Fibroblast of lung (primary cell): ENCODE measurements at places on chromosomes 4 and X. TPM values are rescaled to one million over a fixed set of nuclear protein-coding genes. Genes with fewer than 3 reads are reported as not detected.
A peak's percentile ranks its signal among the peaks of the same experiment; 100 is the strongest.

GRCh38 chr4:150739591-150739990 is 157.6 kb downstream of the MAB21L2 start:
- H3K27ac ChIP-seq: no peak overlapping the region
- no peak overlapping the region for H3K4me3 ChIP-seq
- H3K27me3 ChIP-seq: no peaks in the 10 kb centered on the region
- H3K36me3 ChIP-seq: no peaks in the 10 kb centered on the region

- peaks cover 4% of the 10 kb centered on the region for H3K4me1 ChIP-seq
- H3K4me3 ChIP-seq: no peak overlapping the region
- no peaks in the 10 kb centered on the region for H3K36me3 ChIP-seq
- no peak overlapping the region for H3K27ac ChIP-seq
- DNase-seq: no peak
Measured at GRCh38 chr4:153465140-153465539, 1.0 kb upstream of the TMEM131L start.

- no peak overlapping the region for H3K4me3 ChIP-seq
- DNase-seq: no peak
- H3K27ac ChIP-seq: no peak overlapping the region
- no peaks in the 10 kb centered on the region for H3K36me3 ChIP-seq
- H3K27me3 ChIP-seq: no peaks in the 10 kb centered on the region
- no peaks in the 10 kb centered on the region for H3K4me1 ChIP-seq
Measured at GRCh38 chr4:89805297-89805696, 31.7 kb downstream of the SNCA start.

DNA sequence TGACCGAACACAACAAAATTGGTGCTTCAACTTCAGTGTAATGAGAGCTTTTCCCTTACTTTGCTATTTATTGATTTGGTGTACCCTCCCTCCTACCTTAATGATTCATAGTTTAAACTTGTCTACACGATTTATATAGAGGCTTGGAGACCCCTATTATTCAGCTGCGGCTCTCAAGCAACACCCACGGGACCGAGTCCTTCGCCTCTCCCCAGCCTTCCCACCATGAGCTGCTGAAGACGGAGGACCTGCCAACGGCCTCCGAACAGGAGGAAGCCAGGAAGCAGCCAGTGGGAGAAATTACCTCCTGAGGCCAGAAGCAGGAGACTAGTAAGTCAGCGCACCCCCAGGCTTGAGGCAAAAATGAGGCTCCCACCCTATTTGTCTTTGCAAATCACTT is 78.7 kb downstream of the DCTD start:
- H3K4me1 ChIP-seq: no peaks in the 10 kb centered on the region
- H3K27me3 ChIP-seq: no peaks in the 10 kb centered on the region
- no peak overlapping the region for H3K4me3 ChIP-seq
- H3K36me3 ChIP-seq: no peaks in the 10 kb centered on the region
- H3K27ac ChIP-seq: no peak overlapping the region

GRCh38 chr4:98921292-98921691 is 7.6 kb downstream of the EIF4E start:
- peaks cover 2% of the 10 kb centered on the region for H3K36me3 ChIP-seq
- no peaks in the 10 kb centered on the region for H3K27me3 ChIP-seq
- H3K27ac ChIP-seq: no peak overlapping the region
- DNase-seq: no peak
- no peak overlapping the region for H3K4me3 ChIP-seq
- H3K4me1 ChIP-seq: peaks cover 3% of the 10 kb centered on the region

DNA sequence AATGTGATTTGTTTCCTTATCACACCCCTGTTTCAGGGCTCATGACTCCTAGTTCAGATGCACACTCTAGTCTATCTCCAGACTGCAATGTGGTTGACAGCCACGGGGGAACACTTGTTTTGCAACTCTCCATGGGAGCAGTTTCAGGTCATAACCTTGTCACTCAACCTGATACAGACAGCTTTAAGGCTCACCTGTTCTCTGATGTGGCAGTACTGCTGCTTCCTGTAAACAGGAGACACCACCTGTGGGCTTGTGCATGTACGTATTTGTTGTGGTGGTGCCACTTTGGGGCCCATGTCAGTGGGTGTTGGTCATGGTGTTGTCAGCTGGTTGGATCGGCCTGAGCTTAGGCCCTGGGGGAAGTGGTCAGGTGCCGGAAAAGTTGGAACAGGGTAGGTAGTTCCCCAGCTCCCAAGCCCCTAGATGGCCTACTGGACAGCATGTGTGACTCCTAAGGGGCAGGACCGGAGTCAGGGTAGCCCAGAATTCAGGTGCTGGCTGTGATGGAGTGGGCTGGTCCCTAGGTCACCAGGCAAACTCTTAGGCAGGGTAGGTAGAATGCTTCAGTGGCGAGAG is 46.2 kb downstream of the FAM9B start:
- no peaks in the 10 kb centered on the region for H3K27me3 ChIP-seq
- no peak for DNase-seq
- no peak overlapping the region for H3K27ac ChIP-seq

DNA sequence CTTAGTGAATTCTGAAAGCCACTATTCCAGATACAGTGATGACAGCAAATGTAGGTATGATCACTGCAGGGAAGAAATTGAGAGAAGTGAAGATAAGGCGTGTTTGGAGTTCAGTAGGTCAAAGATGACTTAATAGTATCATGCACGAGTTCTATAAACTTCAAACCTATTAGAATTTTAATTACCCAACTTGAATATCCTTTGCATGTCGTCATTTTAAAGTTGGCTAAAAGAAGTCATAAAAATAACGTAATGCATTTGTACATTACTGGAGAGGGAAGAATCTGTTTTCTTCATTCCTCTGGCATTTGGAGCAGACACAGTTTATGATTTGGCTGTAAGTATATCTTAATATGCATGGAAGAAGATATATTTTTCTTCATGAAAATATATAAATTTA is 68.6 kb upstream of the MXRA5 start:
- H3K4me3 ChIP-seq: no peak overlapping the region
- H3K27ac ChIP-seq: no peak overlapping the region
- H3K4me1 ChIP-seq: no peaks in the 10 kb centered on the region
- H3K27me3 ChIP-seq: no peaks in the 10 kb centered on the region

GRCh38 chr4:113292371-113293042 is 243.1 kb downstream of the ANK2 start:
- H3K36me3 ChIP-seq: no peaks in the 10 kb centered on the region
- H3K4me1 ChIP-seq: peaks cover 10% of the 10 kb centered on the region
- H3K27ac ChIP-seq: peak overlapping the region; percentile 83
- H3K27me3 ChIP-seq: no peaks in the 10 kb centered on the region
- peak; percentile 30 for DNase-seq
- H3K4me3 ChIP-seq: no peak overlapping the region

- no peak for DNase-seq
- no peak overlapping the region for H3K4me3 ChIP-seq
- H3K36me3 ChIP-seq: peaks cover 2% of the 10 kb centered on the region
Measured at GRCh38 chr4:184645904-184646610, 3.2 kb downstream of the CASP3 start.

GRCh38 chrX:135536877-135537276 is 16.4 kb downstream of the INTS6L start:
- no peak for DNase-seq
- no peak overlapping the region for H3K27ac ChIP-seq
- no peaks in the 10 kb centered on the region for H3K36me3 ChIP-seq
- H3K4me3 ChIP-seq: no peak overlapping the region
- no peaks in the 10 kb centered on the region for H3K4me1 ChIP-seq
- H3K27me3 ChIP-seq: no peaks in the 10 kb centered on the region

- H3K4me1 ChIP-seq: no peaks in the 10 kb centered on the region
- DNase-seq: no peak
- no peaks in the 10 kb centered on the region for H3K36me3 ChIP-seq
- no peaks in the 10 kb centered on the region for H3K27me3 ChIP-seq
- H3K4me3 ChIP-seq: no peak overlapping the region
Measured at GRCh38 chrX:78331708-78332107, 4.3 kb upstream of the CYSLTR1 start.

The MSX1 gene
- total RNA-seq: 1.3 and 2.1 TPM in 2 replicates

The AMBN gene
- not detected in 2 replicates for total RNA-seq

The GAGE12E gene
- total RNA-seq: not detected in 2 replicates

The SLC25A31 gene
- total RNA-seq: not detected in 2 replicates
